ENCODE measurements at places on chromosomes 5 and 9.

GRCh38 chr5:117942861-117943519 is 1045.4 kb downstream of the DTWD2 start:
- DNase-seq: no peak

- no peak for DNase-seq
Observed at GRCh38 chr5:147901599-147902039, 4.7 kb downstream of the C5orf46 start.

DNA sequence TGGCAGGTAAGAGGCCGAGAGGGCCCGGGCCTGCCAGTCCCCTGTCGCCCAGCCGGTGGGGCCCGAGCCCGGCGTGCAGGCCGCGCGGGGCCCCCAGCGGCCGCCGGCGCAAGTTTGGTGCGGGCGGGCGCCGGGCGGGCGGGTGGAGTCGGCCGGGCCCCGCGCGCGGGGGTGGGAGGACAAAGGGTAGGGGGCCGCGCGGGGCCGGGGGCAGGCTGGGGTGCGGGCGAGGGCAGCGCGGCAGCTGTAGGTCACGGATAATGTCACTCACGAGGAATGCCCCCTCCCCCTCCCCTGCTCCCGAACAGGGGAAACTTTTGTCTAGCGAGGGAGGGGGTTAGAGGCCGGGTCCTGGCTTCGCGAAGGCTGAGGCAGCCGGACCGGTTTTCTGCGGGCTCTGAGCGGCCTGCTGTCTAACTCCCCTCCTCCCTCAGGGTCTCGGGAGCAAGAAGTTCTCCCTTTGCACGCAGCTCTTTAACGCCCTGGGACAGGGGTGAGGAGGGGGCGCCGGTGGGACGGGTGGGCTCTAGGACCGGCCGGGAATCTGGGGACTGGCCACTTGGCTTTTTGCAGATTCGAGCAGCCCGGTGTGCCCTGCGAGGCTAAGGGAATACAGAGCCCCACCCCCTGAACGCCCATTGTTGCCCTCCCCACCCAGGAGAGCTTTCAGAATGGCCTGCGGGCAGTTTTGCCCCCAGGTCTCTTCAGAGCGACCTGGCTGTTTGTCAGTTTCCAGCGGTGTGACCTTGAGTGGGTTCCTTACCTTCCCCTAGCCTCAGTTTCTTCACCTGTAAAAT is 21.3 kb upstream of the NDST1 start:
- DNase-seq: peak; percentile 6

GRCh38 chr9:35811381-35812024 is 559 bp downstream of the SPAG8 start:
- DNase-seq: no peak

DNA sequence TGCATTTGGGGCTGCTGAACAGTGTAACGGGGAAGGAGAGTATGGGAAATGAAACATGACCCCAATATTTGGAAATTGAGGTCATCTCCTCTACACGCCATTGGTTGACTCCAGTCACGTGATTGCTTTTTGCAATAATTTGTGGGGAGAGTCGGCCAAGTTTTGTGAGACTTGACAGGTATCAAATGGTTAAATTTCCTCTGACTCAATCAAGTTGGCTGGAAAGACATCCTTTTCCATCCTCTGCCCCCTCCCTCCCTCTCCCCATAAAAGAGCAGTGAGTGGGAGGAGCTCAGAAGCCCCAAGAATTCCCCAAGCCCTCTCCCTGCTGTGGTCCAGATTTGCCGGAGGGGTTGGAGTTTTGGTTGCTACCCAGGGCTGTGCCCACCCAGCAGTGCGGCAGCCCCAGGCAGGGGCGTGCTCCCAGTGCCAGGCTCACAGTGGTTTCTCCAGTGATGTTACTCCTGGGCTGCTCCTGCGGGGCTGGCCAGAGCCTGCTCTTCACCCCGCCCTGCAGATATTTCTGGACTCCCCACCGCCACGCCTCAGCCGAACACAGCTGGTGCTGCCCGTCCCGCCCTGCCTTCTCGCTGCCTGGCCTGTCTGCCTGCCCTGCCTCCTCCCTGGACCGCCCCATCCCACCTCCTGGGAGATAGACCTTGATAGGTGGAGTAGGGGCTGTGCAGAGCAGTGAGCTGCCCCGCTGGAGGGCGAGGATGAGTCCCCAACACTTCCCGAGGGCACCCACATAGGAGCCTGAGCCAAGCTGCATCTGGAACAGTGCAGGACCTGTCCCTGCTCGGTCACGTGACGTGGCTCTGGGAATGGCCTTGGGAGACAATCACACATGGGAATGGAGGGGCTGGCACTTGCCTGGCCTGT is 3.4 kb downstream of the COL5A1 start:
- no peak for DNase-seq

DNA sequence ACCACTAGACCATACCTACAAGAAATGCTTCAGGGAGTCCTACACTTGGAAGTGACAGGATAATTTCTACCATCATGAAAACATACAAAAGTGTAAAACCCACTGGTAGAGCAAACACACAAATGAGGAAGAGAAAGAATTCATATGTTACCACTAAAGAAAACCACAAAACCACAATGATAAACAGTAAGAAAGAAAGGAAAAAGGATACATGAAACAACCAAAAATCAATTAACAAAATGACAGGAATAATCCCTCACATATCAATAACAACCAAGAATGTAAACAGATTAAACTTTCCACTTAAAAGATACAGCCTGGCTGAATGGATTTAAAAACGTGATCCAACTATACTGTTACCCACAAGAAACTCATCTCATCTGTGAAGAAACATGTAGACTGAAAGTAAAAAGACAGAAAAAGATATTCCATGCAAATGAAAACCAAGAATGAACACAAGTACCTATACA is 83.4 kb downstream of the LPAR1 start:
- no peak for DNase-seq

DNA sequence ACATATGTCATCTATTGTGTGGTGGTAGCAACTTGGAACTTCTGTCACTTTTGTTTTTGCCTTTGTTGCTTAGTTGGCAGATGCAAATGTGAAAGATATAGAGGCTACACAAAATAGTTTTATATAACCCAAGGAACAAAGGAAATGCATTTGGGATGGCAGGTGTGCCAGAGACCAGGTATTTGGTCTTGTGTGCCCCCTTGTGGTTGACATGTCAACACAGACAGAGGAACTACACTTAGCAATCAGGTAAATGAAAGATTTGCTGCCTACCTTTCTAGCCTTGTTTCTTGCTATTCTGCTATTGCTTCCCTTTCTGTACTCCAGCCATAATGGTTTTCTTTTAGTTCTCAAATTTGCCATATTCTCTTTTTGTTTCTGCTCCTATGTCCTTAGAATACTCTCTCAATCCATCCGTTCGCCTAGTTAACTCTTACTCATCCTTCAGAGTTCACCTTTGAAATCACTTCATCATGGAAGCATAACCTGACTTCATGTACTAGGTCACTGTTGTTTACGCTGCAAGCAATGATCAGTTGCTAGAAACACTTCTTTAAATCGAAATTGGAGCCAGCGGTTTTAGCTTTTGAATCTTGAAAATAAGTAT is 119.5 kb downstream of the TRPM3 start:
- no peak for DNase-seq

DNA sequence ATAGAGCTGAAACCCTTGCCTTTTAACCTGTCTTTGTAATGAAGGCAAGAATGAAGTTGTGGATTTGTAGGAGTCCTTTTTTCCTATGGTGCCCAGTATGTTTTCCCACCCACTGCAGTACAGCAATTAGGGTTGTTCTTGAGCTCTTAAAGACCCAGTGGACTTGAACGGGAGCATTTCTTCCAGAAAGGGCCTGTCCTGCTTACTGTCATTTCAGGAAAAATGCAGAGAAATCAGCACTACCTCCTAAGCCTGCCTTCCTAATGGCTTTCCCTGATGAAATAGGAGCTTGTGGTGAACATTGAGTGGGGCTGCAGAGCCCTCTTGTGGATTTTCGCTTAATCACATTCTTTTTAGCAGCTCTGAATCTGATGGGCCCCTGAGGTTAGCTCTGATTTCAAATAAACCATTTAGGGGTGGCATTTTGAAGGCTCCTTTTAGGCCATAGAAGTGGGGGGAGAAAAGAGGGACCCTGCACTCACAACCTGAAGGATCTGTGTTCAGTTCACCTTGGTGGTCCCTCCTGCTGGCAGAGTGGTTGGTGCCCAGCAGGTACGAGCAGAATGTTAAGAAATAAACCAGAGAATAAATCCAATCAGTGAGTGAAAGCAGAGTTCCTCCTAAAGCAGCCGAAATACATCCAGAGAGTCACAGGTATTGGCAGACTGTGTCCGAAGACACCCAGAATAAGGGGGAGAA is 188.0 kb upstream of the KLF9 start:
- no peak for DNase-seq

DNA sequence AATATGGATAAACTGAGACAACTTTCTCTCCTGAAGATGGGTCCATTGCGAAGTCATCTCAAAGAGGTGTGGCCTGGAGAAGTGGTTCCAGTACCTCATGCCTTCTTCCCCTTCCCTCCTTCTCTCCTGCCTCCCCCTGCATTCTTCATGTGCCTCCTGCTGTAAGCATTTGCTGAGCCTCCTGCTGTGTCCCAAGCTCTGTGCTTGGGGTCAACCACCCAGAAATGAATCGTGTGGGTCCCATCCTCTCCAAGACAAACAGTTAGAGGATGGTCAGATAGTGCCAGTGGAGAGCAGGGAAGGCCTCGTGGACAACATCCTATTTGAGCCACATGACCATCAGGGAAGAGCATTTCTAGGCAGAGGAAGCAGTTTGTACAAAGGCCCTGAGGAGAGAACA is 53.5 kb downstream of the KCNIP1 start:
- no peak for DNase-seq

DNA sequence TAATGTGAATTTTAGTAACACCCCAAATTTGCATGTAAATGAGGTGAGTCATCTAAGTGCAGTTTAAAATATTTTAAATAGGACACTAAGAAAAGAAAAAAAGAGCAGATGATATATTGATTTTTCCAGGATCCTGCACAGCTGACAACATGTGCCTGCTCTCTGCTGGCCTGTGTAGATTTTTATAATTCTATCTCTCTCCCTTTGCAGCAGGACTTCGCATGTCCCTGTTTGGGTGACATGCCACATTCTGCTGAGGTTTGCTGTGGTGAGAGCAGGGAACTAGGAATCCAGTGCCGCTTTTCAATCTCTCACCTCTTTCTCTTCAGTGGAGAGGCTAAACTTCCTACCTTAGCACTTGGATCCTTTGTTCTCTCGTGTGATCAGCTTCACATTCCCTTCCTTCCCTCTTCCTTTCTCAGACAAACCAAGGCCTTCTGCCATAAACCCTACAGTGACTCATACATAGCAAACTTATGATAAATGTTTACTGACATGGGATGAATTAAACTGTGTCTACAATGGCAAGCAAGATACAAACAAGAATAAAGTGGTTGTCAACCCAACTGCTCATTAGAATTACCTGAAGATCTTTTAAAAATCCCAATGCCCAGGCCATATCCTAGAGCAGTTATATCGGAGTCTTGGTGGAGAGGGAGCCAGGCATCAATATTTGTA is 198.8 kb upstream of the EFNA5 start:
- DNase-seq: no peak

- DNase-seq: peak; percentile 17
Observed at GRCh38 chr5:96431376-96432187, 1.5 kb downstream of the PCSK1 start.

GRCh38 chr5:176750144-176750543 is 60.2 kb upstream of the UNC5A start:
- no peak for DNase-seq

GRCh38 chr5:172283862-172284610 is 472 bp upstream of the UBTD2 start:
- peak; percentile 41 for DNase-seq

DNA sequence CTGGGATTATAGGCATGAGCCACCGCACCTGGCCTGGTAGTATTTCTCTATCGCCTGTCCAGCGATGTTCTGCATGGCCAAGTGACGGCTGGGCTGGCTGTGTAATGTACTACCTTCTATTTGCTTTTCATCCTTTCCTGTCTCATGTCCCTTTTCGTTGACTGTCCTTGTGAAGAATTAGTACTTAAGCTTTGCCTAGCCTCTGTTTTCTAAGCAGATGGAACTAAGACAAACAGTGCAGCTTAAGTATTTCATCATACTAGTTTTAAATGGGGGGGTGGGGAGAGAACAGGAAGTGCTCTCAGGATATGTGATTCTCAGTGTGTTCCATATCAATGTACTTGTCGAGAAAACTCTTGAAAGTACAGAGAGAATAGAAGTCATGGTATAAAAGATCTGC is 31.7 kb upstream of the CCL21 start:
- no peak for DNase-seq

- no peak for DNase-seq
Observed at GRCh38 chr9:9521033-9521779, 1091.6 kb downstream of the PTPRD start.

- DNase-seq: no peak
Observed at GRCh38 chr9:109779711-109780452, at the start of gene PALM2AKAP2. PALM2AKAP2 (plus strand) TSS chr9:109780198; CDS start chr9:109780489, 291 bp downstream.

GRCh38 chr9:122190597-122191381 is 31.1 kb downstream of the MORN5 start:
- DNase-seq: no peak

- no peak for DNase-seq
Observed at GRCh38 chr9:104482921-104483570, 21.0 kb upstream of the OR13F1 start.

DNA sequence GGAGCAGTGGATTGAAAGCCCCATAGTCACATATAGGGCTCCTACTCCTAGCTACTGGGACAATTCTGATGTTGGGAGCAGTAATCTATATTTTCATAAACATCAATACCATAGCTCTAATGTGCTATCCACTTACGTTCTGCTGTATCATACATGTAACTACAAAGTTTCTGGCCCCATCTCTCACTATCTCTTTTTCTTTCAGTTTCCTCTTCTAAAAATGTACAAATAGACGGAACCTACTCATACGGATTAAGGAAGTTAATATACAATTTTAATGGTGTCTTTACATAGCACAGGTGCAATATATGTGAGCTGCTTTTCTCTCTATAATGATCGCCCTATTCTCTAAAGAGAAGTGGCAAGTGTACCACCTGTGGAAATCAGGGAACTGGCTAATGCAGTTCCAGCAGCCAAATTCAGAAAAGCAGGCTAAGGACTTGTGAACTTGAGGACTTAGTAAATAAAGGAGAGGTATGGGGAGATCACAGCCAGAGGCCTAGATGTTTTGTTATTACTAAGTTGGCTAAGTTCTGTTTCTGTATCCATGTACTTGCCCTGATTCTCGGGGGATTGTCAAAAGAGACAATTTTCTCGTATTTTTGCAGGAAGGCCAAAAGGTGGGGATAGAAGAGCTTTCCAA is 1021.9 kb downstream of the CDH12 start:
- DNase-seq: no peak

DNA sequence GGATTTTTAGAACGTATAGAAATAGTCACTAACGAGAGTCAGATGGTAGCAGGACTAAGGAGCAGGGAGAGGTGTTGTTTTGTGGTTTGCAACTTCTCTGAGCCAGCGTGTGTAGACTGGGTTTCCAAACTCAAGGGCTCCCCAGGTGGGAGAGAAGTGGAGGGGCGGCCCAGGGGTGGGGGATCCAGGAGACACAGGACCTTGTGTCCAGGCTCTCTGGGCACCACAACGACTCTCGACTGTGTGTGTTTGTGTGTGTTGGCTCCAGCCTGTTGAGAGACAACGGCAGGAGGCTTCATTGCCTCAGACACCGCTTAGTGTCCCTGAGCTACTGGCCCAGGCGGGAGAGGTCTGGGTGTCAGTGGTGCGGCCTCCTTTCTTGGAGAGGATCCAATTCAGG is 934 bp upstream of the FCN1 start:
- no peak for DNase-seq

GRCh38 chr9:76654051-76654461 is 110.2 kb upstream of the PCA3 start:
- DNase-seq: no peak

GRCh38 chr5:132752581-132753125 is 5.4 kb downstream of the CCNI2 start:
- no peak for DNase-seq

- no peak for DNase-seq
Observed at GRCh38 chr5:77360973-77361372, 131.1 kb downstream of the WDR41 start.

- DNase-seq: no peak
Observed at GRCh38 chr9:71571186-71571585, 197.1 kb downstream of the CEMIP2 start.

Data from stimulated activated CD4-positive, alpha-beta T cell treated with anti-CD3 and anti-CD28 coated beads, Interleukin-15, amount 100 ng/mL, for 48 hours (primary cell).